Activated CD4-positive, CD25-positive, alpha-beta regulatory T cell (primary cell): ENCODE measurements at places on chromosomes 7 and 10.

DNA sequence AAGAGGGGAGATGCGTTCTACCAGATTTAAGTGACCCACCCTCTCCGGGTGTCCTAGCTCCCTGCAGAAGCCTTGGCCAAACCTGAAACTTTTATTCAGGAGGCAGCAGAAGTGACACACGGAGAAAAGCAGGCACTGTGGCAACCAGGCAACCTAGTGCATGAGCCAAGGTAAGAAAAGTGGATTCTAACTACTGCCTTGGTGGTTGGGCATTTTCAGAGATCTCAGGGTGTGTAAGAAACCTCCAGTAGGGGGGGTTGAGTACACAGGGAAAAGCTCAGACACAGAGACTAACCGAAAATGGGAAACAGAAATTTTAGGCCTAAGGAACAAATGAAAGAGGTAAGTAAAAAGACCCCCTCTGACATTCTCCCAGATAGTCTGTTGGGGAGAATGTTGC is 645.7 kb downstream of the ANKRD7 start:
- DNase-seq, result no peak

DNA sequence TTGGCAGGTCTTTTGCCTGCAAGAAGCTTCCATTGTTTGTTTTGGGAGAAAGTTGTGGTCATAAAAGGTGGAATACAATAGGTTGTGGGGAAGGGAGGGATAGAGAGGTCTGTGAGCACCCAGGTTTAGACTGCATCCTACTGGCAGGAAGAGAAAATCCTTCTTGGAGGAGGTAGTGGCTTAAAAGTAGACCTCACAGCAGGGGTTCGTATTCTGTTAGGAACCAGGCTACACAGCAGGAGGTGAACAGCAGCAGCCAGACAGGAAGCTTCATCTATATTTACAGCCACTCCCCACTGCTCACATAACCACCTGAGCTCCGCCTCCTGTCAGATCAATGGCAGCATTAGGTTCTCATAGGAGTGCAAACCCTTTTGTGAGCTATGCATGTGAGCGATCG is 245.3 kb downstream of the NSUN6 start:
- DNase-seq, result no peak

DNA sequence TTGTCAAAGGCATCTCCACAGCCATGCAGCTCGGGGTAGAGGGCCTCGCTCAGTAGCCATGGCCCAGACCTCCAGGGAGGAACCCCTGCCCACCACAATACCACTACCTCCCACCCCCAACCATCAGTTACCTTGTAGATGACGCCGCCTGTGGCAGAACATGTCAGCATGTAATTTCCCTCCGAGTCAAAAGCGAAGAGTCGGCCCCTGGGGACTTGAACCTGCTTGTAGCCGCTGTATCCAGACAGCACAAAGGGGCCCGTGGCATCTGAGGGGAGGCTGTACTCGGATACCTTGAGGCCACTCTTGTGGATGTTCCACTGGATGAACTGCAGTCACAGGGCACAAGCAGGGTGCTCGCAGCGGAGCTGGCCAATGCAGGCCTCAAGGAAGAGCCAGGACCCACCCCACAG is 16.3 kb upstream of the CYREN start:
- DNase-seq, result no peak

DNA sequence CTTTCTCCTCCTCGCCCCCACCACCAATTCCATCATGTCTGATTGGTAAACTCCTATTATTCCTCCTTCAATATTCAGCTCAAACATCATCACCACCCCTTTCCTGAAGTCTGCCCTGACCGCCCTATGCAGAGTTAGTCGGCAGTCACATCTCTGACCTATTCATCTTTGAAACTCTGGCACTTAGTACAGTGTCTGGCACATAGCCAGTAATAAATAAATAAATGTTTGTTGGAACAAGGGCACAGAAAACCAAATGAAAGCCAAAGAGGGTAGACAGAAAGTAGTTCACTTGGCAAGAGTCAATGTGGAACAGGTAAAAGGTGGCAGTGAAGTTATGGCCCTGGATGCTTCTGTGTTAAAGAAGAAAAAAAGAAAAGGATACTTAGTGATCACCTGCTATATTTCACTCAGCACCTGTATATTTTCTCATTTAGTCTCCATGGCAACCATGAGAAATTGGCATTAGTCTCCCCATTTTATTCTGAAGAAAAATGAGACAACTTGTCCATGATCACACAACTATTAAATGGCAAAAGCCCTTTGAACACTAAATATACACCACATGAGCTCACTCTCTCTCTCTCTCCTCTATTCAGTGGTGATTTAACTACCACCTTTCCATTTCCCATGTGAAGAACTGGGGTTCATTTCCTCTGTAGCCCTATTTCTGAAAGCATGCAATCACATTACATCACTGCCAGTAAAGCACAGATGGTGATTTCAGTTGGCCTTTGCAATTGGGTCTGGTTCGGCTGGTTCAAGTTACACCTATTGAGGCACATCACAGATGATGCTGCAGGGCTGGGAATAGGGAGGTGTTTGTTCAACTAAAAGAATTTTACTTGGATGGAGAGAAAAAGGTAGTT is 25.3 kb downstream of the CHCHD3 start:
- no peak for DNase-seq

DNA sequence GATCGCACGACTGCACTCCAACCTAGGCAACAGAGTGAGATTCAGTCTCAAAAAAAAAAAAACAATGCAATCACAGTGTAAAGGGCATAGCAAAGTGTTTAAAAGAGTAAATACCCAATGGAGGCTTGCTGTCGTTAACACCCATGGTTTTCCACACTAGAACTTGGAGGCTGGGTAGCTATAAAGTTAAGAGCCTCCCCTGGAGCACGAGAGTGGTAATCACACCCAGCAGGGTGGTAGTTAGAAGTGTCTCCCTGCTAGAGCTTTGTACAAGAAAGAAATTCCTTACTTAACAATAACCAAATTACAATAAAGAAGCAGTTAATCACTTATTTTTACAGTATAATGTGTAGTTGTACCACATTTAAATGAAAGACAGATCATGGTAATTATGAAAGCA is 1078.9 kb downstream of the NRG3 start:
- no peak for DNase-seq

GRCh38 chr7:112996331-112996871 is 90.2 kb downstream of the GPR85 start:
- DNase-seq, result no peak

DNA sequence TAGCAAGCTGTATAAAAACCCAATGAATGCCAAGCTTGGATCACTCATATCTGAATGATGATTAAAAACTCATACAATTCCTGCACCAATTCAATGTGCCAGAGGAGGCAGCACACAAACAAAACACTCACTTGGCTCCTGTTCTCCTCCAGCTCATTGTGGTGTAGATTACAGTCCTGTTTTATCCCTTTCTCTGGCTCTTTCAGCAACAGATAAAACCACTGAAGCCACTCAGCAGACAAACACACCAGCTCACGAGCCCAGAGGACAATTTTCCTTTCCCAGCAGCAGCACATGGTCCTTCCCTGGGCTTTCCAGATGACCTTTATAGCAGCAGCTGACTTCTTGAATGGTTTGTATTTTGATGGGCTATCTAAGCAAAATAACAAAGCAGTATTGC is 107.3 kb upstream of the STARD3NL start:
- DNase-seq, result no peak

DNA sequence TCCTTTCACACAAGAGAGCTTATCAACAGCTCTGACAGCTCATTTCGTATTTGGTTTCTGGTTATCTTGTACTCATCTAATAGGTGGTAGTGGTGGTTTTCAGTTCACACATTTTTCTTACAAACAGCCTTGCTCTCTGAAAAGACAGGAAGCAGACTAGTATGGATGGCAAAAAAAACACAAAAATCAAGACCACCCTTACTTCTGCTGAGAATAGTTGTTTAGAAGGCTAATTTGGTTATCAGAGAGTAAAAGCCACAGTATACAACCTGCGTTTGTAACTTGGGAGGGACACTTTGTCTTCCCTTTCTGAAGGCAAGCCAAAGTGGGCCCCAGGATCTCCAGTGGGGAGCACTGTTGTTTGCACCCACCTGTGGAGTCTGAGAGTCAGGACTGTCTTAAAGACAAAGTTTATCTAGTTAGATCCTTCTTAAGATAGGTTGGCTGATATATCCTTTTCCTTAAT is 68.0 kb downstream of the PIP4K2A start:
- no peak for DNase-seq

GRCh38 chr10:94012834-94013233 is 19.1 kb downstream of the PLCE1 start:
- no peak for DNase-seq

DNA sequence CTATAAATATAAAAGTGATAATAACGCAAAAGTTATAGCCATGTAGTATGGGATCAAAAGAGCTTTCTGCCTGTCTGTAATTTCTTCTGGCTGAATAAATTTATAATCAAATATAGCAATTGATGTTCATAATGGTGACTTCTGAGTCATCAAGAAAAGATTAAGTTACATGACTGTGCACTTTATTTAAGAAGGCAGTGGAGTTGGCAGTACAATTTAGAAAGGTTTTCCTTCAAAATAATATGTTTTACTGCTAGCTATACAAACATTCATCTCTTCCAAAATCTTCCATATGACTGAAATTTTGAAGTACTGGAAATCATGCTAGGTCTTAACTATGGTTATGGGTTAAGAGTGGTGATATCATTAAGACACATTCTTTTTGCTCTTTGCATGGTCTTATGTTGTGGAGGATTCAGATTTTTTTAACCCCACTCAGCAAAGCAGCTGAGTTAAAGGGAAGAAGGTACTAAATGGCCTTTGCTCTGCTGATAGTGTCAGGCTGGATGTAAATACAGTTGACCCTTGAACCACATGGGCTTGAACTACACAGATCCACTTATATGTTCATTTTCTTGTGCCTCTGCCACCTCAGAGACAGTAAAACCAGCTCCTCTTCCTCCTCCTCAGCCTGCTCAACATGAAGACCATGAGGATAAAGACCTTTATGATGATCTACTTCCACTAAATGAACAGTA is 323.6 kb downstream of the BBS9 start:
- DNase-seq, result no peak

DNA sequence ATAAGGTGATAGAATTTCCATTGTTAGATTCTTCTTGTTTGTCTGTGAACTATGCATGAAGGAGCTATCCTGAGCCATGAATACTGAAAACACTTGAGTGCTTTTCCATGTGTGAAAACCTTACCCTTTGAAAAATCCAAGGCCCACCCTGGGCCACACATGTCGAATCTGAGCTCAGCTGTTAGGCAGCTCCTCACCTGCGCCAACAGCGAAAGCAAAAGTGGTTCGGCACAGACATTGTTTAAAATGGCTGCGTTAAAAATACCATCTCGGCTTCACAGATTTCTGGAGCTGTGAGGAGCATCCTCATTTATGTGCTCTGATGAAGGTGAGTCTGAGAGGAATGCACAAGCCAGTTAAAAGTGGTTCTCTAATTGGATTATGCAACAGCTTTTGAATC is 137.7 kb downstream of the NEUROD6 start:
- DNase-seq, result no peak

DNA sequence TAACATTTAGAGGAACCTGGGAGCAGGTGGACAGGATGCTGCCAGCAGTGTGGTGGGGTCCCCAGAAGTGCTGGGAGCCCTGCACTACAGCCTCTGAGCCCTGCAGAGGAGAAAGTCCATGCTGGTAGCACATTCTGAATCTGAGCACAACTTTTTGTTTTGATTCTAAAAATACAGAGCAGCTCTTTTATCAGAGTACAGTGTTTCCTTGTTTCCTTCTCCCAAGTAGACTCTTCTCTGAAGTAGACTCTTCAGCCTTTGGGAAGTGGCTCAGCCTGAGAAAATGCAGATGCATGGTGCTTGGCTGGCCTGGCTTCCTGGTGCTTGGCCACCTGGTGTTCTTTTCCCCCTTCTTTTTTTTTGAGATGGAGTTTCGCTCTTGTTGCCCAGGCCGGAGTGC is 9.1 kb downstream of the ADCY1 start:
- DNase-seq, result no peak

DNA sequence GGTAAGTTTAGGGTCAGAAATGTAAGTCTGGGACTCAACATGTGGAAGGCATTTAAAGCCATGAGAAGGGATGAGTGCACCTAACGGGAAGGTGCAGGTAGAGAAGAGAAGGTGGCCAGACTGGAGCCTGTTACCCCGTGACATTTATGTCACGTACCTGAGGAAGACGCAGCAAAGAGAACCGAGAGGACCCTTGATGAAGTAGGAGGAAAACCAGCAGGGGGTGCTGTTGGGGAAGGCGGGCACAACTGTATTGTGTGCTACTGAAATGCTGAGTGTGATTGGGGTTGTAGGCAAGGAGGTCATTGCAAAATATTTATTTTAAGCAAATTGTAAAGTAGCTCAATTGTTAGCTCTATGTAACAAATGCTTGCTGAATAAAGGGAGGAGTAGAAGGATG is 338.2 kb upstream of the PRKCQ start:
- DNase-seq, result peak; percentile 25

DNA sequence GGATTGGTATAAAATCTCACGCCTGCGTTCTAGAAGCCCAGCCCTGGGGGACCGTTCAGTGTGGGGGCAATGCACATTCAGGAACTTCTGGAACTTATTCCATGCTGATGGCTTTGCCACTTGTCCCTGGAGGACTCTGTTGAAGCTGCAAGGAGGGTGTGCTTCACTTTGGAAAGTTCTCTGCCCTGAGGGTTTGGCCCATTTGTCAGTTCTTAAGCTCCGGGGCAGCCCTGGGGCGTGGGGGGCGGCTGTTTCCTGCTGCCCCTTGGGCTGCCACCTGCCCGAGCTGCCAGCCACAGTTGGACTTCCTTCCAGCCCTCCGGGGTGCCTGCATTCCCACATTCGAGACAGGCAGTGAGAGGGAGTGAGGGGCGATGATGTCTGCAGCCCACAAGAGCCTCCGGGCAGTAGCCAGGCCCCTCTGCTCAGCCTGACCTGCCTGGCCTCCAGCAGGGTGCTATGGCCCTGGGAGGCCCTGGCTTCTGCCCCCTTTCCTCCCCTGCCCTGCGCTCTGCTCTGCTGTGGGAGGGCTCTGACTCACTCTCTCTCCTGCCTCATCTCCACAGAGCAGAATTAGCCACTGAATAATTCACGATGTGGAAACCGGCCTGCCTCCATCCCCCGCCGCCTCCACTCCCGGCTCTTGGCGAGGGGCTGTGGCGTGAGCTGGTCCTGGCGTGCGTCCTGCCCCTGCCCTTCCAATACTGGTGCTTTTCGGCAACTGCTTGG is 1.9 kb downstream of the TTYH3 start:
- DNase-seq, result no peak

GRCh38 chr7:41006306-41006995 is 696.4 kb downstream of the INHBA start:
- no peak for DNase-seq

DNA sequence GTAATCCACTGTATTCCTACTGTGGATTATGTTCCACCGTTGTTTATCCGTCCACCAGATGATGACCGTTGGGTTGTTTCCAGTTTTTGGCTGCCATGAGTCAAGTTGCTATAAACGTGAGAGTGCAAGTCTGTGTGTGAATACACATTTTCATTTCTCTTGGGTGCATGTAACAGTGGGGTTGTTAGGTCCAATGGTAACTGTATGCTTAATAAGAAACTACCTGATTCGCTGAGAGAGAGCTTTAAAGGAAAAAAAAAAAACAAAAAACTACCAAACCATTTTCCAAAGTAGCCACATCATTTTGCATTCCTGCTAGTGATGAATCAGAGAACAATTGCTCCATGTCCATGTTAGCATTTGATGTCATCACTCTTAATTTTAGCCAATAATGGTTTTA is 15.9 kb downstream of the UBN2 start:
- DNase-seq, result no peak
